ENCODE measurements at places on chromosomes 5 and 9.
A peak's percentile ranks its signal among the peaks of the same experiment; 100 is the strongest.

DNA sequence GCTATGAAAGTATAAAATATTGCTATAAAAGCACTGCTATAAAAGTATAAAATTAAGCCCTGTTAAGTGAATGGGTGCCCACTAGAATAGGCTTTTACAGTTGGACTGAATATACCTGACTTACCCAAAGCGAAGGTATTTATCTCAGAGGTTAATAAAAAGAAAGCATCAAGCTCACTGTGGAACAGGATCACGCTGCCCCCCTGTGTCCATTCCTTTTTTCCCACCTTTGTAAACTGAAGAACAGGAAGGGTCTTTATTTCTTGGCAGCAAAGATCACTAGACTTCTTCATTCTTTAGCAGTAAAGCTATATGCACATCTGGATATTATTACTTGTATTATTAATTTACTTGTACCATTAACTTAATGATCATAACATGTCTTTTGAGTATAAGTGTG lies 22.1 kb upstream of the PLPP6 start:
- peak; percentile 33 for DNase-seq

GRCh38 chr9:106228861-106229260 lies 534.5 kb downstream of the TMEM38B start:
- DNase-seq, result no peak

DNA sequence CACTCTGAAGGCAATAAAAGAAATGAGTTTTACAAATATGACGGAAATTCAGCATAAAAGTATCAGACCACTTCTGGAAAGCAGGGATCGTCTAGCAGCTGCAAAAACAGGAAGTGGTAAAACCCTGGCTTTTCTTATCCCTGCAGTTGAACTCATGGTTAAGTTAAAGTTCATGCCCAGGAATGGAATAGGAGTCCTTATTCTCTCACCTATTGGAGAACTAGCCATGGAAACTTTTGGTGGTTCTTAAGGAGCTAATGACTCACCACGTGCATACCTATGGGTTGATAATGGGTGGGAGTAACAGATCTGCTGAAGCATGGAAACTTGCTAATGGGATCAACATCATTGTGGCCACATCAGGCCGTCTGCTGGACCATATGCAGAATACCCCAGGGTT lies 93.5 kb upstream of the RGMB start:
- no peak for DNase-seq

DNA sequence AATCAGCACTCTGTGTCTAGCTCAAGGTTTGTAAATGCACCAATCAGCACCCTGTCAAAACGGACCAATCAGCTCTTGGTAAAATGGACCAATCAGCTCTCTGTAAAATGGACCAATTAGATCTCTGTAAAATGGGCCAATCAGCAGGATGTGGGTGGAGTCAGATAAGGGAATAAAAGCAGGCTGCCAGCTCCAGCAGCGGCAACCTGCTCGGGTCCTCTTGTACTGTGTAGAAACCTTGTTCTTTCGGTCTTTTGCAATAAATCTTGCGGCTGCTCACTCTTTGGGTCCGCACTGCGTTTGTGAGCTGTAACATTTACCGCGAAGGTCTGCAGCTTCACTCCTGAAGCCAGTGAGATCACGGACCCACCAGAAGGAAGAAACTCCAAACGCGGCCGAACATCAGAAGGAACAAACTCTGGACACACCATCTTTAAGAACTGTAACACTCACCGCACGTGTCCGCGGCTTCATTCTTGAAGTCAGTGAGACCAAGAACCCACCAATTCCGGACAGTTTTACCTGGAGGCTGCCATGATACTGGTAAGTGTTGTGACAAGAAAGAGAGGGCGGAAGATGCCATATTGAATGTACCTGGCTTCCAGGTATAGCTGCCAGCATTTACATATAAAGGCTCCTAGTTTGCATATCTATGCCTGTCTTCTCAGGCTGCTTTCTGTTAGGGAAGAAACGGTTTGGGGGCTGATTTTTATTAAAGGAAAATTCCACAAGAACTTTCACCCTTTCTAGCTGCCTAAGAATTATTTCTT lies 758.5 kb upstream of the CTNND2 start:
- DNase-seq, result no peak

DNA sequence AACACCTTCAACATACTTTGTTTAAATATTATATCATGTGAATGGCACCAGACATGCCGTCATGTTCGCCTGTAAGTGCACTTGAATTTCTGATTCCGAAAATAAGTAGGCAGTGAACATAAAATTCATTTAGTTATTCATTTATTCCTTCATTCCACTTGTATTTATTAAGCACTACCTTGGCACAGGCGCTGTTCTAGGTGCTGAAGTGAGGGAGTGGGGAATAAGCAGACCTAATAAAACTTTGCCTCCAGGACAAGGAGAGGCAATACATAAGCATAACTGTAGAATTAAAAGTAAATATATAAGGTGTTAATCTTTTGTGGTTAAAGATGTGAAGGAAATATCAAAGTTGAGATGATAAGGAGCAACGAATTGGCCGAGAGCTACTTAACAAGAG lies 297.4 kb downstream of the TENT4A start:
- peak; percentile 71 for DNase-seq

DNA sequence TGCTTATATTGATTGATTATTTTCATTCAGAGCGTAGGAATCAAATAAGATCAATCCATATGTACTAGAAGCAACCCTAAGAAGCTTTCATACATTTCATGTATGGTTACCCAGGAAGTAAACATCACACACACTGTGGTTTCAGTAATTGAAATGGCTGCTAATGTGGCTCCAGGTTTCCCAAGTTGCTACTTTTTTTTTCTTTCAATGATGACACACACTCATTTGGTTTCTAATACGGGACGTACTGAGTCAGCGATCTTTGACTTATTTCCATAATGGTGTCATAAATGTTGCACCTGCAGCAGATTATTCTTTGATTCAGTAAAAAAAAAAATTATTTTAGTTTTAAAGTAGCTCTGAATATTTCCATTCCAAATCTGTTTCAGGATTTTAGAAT lies 248.6 kb downstream of the CTNND2 start:
- DNase-seq, result no peak

GRCh38 chr9:120441426-120442307 lies 138.3 kb downstream of the CDK5RAP2 start:
- DNase-seq, result no peak

GRCh38 chr5:137156180-137156579 lies 342.9 kb downstream of the SPOCK1 start:
- DNase-seq, result no peak
